Activated CD4-positive, alpha-beta T cell treated with anti-CD3 and anti-CD28 coated beads for 48 hours (primary cell): ENCODE measurements at places on chromosomes 7 and 10.

- no peak for DNase-seq
These were observed 125.3 kb downstream of the SAMD9 start for GRCh38 chr7:92992483-92992882.

- no peak for DNase-seq
These were observed 354.8 kb upstream of the SEMA3A start for GRCh38 chr7:84549409-84549808.

- DNase-seq = no peak
These were observed 44.2 kb downstream of the LRMDA start for GRCh38 chr10:75475460-75476182.

DNA sequence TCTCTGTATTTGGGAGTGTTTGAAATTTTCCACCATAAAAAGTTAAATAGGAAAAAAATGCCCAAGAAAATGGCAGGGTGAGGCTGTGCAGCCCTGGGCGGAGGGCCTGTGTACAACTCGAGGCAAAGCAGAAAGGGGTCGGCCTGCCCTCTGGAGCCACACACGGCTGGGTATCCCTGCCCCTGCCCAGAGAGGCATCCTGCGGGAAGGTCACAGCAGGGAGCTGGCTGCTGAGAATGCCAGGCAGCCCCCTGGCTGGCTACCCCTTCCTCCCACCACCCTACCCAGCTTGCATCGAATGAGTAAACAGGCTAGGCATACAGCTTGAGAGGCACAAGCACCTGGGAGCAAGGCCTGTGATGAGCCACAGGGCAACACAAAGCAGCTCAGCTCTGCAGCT is 46.1 kb downstream of the CAMK2B start:
- no peak for DNase-seq

- no peak for DNase-seq
These were observed 399.7 kb downstream of the CDC14C start for GRCh38 chr7:49324040-49324439.

- DNase-seq = no peak
These were observed 21.9 kb upstream of the GATAD1 start for GRCh38 chr7:92425311-92425947.

DNA sequence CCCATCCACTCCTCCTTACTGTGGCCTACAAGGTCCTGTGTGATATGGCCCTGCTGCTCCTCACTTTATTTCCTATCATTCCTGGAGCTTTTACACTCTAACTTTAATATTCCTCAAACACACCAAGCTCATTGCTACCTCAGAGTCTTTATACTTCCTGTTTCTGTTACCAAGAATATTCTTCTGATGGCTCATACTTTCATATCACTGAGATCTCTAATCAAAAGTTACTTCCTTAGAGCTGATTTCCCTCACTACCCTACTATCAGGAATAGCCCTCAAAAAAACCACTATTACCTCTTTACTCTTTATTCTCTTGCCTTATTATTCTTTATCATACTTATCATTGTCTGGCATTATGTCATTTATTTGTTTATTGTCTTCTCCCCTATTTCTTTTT is 5.8 kb upstream of the PPP3CB start:
- DNase-seq = no peak
